Body of pancreas (tissue), 4 donors: ENCODE measurements at places on chromosomes 7 and 10.

DNA sequence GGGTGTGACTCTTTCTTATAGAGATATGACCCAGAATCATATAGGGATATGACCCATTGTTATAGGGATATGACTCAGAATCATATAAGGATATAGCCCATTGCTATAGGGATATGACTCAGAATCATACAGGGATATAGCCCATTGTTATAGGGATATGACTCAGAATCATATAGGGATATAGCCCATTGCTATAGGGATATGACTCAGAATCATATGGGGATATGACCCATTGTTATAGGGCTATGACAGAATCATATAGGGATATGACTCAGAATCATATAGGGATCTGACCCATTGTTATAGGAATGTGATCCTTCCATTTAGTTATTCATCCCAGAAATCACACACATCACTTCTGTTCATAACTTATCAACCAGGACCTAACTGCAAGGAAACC, 312.2 kb upstream of the ADARB2 start:
- no peak for DNase-seq

GRCh38 chr7:130945411-130945811, 211.4 kb upstream of the KLF14 start:
- DNase-seq = no peak

GRCh38 chr7:51224811-51225595, 91.6 kb downstream of the COBL start:
- DNase-seq = peak; percentile 79

DNA sequence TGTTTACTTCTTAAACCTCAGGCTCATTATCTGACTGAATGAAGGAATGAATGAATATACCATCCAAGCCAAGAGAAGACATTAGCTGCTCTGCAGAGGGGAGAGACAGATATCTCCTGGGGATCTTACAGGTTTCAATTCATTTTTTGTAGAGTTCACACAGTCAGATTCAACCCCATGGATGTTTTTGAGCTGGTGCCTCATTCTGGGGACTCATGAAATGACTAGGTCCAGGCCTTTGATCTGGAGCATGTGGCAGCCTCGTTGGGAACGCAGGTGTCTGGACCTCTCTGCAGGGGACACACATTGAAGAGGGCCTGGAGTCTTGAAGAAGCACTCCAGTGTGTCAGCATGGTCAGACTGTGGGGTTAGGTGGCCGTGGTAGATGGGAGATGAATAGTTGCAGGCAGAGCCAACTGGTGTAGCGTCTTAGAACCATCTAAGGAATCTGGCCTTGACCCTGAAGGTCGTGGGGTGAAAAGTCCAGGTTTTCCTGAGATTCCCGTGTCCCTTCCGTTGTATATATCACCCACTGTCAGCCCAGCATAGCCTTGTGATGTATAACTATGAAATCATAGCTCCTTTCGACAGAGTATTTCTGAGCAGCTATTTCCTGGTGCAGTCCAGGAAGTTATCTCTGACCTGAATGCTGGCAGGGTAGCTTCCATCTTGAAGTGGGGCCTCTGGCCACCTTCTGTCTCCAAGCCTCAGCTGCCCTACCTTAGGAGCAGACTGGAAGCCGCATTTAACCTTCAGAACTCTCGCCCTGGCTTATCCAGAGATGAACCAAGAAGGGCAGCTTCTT, 22.3 kb downstream of the BTBD16 start:
- DNase-seq = no peak

DNA sequence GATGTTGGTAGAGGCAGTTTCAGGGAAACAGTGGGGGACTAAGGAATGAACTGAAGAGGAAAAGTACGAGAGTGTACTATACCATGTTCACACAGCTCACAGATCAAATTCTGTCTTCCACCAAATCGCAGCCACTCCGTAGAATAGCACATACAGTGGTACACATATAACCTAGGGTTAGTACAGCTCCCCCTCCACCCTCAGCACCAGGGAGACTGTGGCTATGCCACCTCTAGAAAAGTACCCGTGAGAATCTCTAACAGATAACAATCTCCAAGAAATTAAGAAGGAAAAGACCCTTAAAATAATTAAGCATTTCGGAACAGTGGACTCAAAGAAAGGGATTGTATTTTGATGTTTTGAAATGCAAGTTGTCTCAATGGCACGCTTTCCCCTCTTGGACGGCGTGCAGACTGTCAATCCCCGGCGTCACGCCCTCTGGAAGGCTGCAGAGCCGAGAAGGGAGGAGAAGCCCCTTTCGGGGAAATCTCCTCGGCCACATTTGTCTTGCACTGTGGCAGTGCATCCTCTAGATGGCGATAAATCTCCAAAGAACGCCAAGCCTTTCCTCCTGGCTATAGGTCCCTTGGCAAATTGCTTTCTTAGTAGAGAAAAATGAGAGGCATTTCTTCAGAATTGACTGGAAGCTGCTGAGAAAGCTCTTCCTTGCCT, 345.0 kb downstream of the REEP3 start:
- DNase-seq = peak; percentile 44

DNA sequence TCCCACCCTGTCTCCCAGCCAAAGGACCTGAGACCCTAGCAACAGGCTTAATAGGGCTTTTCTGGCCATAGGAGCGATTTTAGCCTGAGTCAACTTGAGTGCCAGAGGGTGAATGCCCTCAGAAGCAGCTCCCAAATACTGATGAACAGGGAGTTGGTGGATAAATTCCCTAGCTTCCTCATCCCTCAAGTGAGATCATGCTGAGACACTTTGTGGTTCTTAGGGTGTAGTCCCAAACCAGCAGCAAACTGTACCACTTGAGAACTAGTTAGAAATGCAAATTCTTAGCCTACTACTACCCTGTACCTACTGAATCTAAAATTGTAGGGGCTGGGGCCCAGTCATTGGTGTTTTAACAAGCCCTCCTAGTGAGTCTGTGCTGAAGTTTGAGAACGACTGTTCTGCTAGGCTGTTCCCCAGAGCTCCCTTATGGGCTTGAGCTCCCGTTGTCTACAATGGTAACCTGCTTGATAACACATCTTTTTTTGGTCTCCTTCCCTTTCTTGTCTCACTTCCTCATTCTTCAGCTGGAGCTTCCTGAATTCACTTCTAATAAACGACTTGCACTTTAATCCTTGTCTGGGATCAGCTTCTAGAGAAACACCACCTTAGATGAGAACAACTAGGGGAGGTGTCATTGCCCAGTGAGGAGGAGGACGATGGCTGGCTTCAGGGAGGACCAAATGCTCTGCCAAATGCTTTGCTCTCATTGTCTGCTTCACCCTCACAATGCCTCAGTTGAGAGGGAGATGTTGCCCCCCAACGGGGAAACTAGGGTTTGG, 18.2 kb upstream of the CDH23 start:
- no peak for DNase-seq

GRCh38 chr10:89327803-89328441, at the start of gene IFIT3:
Gene IFIT3 (plus strand): TSS chr10:89327997. CDS start chr10:89328074, 77 bp downstream.
- DNase-seq = peak; percentile 65

DNA sequence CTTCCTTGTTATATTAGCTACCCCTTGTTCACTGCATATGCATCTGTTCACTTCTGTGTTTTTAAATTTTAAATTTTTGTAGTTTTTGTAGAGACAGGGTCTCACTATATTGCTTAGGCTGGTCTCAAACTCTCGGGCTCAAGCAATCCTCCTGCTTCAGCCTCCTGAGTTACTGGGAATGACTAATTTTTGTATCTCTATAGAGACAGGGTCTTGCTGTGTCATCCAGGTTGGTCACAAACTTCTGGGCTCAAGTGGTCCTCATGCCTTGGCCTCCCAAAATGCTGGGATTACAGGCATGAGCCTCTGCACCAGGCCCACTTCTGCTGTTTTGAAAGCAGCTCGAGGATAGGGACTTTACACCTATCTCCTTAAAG, 64.6 kb downstream of the PRTFDC1 start:
- no peak for DNase-seq

- DNase-seq = peak; percentile 79
Observed at GRCh38 chr7:135320268-135320667, 86.6 kb downstream of the STRA8 start.

DNA sequence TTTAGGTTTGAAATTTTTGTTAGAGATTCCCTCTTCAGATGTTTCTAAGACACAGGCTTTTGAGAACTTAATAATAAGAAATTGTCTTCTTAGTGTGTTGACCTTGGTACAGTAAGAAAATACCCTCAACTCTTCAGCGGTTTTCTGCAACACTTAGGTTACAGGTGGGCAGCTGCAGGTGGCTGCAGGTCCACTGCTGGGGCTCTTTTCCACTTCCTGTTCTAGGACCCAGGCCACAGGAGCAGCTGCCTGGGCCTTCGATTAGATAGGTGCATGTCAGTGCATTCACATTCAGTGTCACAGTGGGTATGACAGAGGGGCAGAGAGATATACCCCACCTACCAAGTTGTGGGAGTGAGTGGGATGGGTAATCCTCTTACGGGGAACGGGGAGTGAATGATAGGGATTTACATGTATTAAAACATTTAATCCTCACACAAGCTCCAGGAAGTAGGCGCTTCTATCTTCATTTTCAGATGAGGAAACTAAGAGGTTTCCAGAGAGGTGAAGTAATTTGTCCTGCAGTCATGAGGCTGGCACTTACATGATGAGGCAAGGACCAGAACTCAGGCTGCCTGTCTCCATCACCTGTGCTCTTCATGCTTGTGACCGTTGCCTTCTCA, 20.2 kb upstream of the SUV39H2 start:
- DNase-seq = no peak

GRCh38 chr10:50279489-50279888, 28.2 kb upstream of the ASAH2 start:
- DNase-seq = no peak

DNA sequence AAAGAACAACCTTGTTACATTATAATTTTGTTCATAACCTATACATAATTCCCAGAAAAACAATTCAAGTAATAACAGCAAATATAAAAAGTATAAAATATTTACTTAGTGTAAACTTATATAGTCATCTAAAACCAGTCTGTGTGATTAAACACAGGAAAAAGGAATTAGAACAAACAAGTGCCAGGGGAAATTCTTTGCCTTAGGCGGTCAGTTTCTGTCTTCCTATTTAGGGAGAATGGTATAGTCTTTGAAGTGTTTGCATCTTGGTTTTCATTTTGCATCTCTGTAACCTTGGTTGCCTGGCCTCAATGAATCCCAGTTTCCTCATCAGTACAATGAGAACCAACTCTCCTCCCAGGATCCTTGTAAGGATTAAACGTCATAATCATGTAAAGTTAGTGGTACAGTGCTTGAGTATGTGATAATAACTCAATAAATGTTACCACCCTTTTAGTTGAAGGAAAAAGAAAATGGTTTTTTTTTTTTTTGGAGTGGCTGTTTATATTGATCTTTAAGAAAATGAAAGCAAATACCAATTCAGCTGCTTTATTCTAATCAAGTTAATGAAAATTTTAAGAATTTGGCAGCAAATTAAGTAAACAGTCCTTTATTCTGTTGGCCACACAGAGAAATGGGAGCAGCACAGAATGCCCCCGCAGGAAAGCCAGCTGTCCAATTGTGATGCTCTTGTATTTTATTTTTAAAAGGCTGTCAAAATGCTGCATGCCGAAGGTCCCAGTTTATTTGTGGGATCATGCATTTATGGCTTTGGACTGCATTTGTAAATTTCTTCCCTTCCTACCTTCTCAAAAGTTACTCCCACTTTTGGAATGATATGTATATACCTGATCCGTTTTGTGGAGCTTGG, 61.8 kb downstream of the SHH start:
- DNase-seq = no peak

GRCh38 chr7:132004529-132004928, 448.1 kb upstream of the PODXL start:
- no peak for DNase-seq

DNA sequence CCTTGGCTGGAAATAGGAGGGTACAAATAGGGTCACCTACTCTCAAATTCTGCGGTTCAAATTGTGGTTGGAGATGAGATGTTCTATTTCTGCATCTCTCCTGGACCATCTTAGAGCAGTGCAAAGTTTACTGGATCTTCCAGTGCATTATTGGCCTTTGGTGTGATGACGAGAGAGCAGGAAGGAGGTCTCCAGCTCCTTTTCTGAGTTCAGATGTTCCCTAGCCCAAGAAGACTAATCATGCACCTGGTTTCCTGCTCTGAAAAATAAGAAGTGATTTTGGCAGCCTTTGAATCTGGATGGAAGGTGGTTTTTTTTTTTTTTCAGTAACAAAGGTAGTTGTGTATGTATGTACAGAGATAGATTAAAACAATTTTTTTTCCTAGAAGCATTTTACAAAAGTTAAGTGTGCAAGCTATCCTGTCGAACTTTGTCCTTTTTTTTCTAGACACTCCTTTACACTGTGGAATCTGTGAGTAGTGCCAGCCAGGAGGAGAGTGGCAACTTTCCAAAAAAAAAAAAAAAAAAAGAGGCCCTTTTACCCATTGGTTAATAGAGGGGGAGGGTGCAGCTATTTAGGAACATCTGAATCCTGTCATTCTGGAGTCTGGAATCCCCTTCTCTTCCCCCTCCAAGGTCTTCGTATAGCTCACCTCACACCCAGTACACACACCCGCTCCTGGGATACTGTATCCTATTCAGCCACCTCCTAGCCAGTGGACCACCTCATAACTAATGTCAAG, 26.3 kb downstream of the PAPSS2 start:
- no peak for DNase-seq
